ENCODE measurements at places on chromosomes 6 and 20.
A peak's percentile ranks its signal among the peaks of the same experiment; 100 is the strongest.

DNA sequence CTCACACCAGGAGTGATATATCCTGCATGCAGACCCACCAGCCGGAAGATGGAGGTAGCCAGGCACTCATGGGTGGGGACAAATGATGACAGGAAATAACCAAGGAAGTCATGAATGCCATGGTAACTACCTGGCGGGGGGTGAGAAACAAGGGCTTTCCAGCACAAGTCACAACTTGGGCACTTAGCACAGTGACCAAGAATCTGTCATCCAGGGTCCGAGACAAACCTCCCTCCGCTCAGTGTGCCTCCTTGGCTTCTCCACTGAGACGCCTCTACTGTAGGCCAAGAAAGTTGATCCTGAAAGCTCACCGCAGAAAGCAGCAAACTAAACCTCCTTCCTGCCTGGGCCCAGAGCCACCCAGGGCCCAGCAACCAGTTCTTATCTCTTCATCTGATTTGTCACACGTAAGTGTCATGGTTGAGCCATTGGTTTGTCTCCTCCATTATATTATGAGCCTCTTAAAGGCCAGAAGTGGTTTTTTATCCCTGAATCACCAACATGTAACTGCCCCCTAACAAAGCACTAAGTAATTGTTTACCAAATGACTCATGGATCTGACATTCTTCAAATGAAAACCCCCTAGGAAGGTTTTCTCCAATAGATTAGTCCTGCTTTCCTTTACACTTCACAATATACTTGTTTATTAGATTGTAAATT, 84.3 kb upstream of the TAB2 start:
- peak; percentile 50 for DNase-seq

DNA sequence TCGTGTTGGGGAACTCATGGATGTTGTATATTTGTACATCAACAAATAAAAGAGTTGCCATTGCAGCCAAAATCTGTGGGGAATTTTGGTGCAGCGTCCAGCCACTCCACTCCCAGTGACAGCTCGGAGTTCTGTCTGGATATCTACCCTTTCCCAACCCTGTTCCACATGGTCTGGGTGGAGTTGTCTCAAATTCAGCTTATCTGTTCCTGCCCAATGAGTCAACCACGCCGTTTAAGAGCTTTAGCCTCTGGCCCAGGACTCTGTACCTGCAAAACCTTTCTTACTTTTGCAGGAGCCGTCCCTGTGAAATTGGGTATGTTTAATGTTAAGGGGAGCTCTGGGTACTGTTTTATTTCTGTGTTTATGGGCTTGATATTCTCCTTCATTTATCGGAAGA, 33.9 kb upstream of the OVOL2 start:
- no peak for DNase-seq

DNA sequence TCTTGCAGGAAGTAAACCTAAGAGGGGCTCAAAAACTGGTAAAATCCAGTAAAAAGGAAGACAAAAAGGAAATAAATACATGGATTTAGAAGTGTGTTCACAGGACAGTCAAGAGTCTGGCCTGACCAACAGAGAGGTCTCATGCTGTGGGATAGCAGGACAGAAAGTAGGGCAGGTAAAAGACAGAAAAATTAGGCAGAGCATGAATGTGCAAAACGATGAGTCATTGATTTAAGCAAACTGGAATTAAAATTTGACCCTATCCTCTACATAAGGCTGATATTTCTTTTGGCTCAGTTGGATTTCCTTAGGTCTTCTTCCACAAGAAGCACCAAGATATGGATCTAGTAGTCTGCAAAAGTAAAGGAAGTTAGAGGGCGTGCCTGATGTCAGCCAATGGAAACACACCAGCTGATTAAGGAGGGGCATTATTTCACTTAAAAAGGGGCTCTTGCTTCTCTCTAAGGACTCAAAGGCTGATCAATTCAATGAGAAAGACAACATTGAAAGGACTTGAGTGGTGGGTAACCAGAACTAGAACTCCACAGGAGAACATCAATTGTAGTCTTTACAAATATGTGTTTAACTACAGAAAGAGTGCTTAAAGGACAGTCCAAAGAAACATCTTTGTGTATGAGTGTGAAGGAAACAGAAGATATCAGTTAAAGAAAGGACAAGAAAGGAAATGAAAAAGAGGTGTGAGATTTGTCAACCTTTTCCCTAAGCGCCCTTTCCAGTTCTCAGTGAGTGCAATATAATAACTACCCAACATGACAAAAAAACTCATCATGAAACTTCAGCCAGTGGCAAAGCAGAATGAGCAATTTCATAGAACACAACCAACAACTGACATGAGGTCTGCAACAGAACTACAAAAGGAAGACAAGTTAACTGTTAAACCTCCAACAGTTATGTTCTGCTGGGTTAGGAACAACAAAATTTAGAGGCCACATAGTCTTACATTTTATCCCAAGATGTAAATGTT, 19.4 kb upstream of the MYB start:
- no peak for DNase-seq

DNA sequence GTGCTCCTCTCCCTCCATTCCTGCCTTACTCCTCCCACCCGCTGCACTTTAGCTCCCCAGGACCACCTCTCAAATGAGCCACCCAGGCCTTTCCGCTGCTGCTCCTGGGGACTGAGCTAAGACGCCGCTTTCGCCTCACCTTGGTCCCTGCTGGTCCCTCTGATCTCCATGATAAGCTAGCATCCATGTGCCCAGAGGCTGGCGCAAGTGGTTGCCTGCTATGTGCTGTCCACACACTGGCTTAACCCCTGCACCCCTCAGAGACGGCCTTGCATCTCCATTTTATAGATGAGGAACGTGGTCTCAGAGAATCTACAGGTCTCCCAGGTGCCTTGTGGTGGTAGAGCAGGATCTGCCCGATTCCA, 160.1 kb upstream of the PMEPA1 start:
- DNase-seq: no peak

DNA sequence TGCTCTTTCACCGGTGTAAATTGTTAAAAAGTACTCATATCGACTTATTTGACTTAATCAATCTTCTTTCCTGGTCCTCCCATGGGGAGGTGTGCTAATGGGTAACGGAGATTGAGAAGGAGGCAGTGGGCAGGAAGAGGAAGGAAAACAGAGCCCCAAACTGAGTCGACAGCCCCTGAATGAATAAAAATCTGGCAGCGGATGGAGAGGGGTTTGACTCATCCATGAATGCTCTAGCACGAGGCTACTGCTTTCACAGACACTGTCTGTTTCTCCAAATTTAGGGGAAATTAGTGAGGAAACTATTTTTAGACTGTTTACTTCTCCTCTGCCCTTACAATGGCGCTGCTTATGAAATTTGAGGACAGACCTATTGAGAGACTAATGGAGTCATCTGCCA, 142.2 kb upstream of the ATXN1 start:
- peak; percentile 28 for DNase-seq

DNA sequence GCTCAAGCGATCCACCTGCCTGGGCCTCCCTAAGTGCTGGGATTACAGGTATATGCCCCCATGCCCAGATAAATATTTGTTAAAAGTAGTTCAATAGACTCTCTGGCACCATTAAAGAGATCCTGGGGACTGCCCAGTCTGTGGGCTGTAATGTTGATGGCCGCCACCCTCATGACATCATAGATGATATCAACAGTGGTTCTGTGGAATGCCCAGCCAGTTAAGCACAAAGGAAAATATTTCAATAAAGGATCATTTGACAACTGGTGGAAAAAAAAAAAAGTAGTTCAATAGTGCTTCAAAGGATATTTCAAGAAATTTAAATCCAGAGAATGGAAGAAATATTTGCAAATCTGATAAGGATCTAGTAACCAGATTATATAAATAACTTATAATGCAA, 1.5 kb upstream of the CRIP3 start:
- DNase-seq: no peak

DNA sequence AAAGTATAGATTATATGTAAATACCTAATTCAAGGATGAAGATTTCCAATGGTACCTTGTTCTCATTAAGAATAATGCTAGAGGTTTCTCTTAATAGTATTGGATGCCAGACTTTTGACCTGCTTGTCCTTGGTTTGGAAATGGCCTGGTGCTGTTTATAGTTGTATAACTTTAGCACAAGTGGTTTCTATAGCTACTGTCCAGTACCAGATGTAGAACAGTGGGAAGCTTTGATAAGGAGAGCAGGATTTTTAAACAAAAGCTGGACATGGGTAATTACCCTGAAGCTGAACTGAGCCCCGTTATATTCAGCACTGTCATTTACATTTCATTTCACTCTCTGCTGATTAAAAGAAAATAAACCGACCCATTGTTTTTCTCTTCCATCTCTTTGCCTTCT, 43.7 kb downstream of the TRMT11 start:
- no peak for DNase-seq

GRCh38 chr6:166174031-166174430, 6.4 kb upstream of the TBXT start:
- DNase-seq: no peak

GRCh38 chr6:83592770-83593394, 80.5 kb downstream of the PRSS35 start:
- no peak for DNase-seq

DNA sequence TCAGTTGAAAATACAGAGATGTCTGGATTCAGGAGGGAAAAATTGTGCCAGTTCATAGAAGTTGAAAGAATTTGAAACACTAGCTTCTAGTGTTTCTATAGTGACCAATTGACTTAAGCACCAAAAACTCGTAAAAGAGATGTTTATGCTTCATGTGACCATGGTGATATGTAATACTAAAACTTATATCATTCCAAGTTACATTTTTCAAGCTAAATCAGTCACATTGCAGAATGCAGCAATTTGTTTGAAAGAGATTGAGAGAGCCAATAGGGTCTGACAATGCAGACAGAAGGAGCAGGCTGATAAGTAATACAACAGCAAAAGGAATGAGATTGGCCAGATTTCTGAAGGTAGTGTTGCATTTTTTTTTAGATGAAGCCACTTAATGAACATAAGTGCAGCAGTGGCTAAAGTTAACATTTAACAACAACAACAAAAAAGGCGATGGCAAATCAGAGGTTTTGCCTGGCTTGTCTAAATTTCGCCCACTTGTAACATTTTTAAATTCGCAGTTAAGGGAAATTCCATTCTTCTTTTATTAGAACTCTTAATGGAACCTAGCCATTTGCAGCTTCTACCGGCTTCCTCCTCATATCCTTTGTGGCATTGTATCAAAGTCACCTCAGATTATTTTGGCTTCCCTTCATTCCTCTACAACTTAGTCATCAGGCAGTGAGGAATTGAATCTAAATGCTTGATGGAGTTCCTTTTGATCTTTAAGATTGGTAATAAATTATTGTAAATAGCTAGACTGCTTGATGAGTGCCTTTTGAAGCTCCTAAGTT, 484.0 kb upstream of the SOX4 start:
- peak; percentile 13 for DNase-seq

DNA sequence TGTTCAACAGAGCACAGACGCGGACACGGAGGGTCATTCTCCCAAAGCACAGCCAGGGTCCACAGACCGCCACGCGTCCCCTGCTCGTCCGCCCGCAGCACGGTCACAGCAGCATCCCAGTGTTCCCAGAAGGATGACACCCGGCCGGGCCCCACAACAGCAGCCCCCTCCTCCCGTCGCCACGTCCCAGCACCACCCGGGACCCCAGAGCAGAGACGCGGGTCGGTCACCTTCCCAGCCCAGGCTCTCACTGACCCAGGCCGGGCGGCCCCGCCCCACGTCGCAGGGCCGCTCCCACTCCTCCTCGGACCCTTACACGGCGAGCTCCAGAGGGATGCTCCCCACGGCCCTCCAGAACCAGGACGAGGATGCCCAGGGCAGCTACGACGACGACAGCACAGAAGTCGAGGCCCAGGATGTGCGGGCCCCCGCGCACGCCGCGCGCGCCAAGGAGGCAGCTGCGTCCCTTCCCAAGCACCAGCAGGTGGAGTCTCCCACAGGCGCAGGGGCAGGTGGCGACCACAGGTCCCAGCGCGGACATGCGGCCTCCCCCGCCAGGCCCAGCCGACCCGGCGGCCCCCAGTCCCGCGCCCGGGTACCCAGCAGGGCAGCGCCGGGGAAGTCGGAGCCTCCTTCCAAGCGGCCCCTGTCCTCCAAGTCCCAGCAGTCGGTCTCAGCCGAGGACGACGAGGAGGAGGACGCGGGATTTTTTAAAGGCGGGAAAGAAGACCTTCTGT, 64.3 kb downstream of the FNDC1 start:
- no peak for DNase-seq

- DNase-seq: peak; percentile 66
Observed at GRCh38 chr6:33613795-33614168, 7.3 kb upstream of the ITPR3 start.

DNA sequence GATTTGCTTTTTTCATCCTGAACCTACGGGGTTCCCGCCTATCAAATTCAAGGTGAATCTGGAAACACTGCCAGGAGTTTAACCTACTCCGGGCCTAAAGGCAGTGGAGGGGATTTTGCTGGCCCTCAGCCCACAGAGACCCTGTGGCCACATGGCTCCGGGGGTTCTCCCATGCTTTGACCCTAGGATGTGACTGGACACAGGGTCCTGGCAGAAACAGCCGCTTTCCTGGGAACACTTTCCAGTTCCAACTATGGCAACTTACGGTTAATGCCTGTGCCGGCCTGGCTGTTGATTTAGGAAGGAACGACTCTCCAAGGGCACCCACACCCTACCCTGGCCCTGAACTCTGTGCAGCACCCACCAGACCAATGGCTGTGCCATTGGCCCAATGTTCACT, 141.7 kb upstream of the RPS6KA2 start:
- DNase-seq: no peak

GRCh38 chr6:100459592-100460184, 5.0 kb downstream of the SIM1 start:
- DNase-seq: no peak

DNA sequence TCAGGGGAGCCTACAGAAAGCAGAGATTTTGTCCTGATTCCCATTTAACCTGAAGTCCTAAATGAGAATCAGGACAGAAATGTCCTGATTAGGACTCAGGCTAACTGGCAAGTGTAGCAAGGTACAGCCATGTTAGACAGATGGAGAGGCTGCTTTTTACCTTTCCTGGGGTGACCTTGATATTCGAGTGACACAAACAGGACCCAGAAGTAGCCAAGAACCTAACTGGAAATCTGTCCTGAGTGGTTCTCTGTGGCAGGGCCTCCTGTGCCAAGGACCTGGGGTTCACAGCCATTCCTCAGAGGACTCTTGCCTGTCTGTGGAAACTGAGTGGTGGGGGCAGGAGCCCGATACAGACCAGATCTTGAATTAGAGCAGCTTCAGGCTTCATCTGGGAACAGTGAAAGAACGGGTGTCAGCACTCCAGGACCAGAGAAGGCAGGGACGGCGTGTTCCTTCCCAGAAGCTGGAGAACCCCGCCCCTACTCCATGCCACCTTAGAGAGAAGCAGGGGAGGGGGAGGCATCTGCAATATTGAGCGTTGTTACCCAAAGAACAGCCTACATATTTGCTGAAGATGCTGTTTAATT, 4.3 kb upstream of the FUCA2 start:
- no peak for DNase-seq

Data from hepatic stellate cell (primary cell).